ENCODE measurements at places on chromosomes 3 and 15.

DNA sequence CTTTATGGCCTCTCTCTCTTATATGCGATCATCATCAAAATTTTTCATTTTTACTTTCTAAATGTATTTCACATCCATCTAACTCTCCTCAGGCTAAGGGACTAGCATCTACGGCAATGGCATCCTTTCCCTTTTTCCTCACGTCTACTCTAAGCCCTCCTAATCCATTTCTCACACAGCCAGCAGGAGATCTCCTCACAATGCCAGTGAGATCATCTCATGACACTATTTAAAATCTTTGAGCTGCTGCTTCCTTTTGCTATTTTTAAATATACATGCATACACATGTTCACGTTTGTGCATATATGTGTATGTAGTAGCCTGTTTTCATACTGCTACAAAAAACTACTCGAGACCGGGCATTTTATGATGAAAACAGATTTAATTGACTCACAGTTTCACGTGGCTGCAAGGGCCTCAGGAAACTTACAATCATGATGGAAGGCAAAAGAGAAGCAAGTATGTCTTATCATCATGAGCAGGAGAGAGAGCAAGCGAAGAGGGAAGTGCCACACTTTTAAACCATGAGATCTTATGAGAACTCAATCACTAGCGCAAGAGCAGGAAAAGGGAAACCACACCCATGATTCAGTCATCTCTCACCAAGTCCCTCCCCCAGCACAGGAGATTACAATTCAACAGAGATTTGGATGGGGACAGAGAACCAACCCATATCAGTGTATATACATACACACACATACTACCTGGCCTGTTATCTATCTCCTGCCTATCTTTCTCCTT lies 599.2 kb upstream of the ROBO1 start:
- DNase-seq, result no peak

- no peak for DNase-seq
These were observed 437.9 kb downstream of the CHL1 start for GRCh38 chr3:634511-634910.

GRCh38 chr3:170423001-170423615 lies 4.4 kb downstream of the CLDN11 start:
- DNase-seq, result no peak

GRCh38 chr15:22253676-22254408 lies 173.5 kb downstream of the OR4M2 start:
- DNase-seq, result peak; percentile 9

- no peak for DNase-seq
These were observed 812 bp upstream of the SEC62 start for GRCh38 chr3:169965562-169966427.

GRCh38 chr15:51189669-51190385 lies 95.1 kb upstream of the TNFAIP8L3 start:
- no peak for DNase-seq

DNA sequence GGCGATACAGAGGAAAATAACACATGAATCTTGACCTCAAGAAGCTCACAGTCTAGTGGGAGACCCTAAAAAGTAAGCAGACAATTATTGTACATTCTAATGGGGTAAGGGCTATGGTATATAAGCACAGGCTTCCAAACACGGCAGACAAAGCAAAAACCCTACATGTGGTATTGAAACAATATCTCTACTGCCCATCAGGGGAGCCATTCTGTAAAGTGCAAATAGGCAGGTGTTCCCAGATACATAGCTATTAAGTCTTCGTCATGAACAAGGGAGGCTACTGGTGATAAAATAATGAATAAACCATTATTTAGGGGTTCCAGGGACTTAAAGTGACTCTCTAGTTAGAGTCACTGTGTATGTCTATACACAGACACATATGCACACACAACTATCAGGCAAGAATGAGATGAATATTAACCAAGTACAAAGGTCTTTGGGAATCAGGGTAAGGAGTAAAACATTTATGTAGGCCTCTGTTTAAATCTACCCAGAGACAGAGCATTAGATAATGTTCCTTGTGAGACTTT lies 38.7 kb upstream of the ASB14 start:
- DNase-seq, result no peak

DNA sequence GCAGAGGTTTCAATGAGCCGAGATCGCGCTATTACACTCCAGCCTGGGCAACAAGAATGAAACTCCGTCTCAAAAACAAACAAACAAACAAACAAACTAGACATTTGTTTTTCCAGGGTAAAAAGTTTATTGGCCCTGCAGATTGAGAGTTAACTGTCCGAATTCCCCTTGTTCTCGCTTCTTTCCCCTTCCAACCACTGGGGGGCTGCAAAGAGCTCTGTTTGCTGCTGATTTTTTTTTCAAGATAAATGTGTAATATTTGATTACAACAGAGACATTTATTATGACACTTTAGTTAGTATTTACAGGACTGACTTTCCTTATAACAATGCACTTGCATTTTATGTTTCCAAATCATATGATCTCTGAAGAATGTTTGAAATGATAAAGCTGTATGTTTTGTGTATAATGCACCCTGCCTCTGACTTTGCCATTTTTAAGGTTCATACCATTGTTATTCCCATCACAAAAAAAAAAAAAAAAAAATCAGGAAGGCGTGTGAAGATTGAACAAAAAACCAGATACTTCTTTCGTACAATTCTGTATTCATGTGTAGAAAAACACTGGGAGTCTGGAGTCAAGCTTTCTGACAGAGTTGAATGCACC lies 2.8 kb downstream of the CLSTN2 start:
- no peak for DNase-seq

GRCh38 chr3:151592287-151592686 lies 131.4 kb upstream of the IGSF10 start:
- DNase-seq, result no peak

GRCh38 chr15:57422113-57422754 lies 45.9 kb downstream of the CGNL1 start:
- peak; percentile 55 for DNase-seq

Measured in GM12878 (cell line).